ENCODE measurements at places on chromosomes 5 and 9. TPM values are rescaled to one million over a fixed set of nuclear protein-coding genes. Genes with fewer than 3 reads are reported as not detected.

DNA sequence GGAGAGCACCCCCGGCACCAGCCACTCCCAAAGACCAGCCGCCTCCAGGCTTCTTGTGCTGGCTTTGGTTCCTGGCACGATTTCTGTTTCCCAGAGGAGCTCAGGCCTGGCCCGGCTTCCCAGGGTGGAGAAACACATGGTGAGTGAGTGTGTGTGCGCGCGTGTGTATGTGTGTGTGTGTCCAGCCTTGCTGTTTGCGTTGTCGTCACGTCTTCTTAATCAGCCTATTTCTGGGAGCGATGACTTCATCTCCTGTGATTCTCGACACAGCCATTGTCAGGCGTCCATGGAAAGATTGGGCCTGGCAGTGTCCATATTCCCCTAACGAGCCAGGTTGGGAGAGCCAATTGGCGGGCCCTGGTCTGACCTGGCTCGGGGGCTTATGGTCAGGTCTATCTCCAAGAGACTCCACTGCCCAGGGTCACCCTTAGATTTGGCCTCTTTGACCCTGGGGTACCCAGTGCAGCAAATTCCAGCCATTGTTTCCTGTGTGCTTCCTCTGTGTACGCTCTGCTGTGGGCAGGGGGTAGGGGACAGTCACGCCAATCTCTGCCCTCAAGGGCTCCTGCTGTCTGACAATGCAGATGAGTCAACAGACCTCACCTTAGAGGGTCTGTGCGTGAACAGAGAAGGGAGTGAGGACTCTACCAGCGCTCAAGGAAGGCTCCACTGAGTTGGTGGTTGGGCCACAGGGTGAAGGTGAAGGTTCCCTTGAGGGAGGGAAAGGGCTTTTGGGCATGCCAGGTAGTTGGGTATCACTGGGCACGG lies 73.8 kb downstream of the DAB2IP start:
- no peak overlapping the region for H3K4me3 ChIP-seq
- no peaks in the 10 kb centered on the region for H3K36me3 ChIP-seq
- no peak for DNase-seq
- H3K4me1 ChIP-seq = peaks cover 2% of the 10 kb centered on the region
- no peaks in the 10 kb centered on the region for H3K27me3 ChIP-seq

Gene SUSD3
- total RNA-seq = 43.8 TPM

Gene SYK
- total RNA-seq = 55.9 TPM

Gene SV2C
- total RNA-seq = 0.05 TPM

Gene CDH12
- total RNA-seq = 0.09 TPM

Gene GHR
- 1.8 TPM for total RNA-seq

DNA sequence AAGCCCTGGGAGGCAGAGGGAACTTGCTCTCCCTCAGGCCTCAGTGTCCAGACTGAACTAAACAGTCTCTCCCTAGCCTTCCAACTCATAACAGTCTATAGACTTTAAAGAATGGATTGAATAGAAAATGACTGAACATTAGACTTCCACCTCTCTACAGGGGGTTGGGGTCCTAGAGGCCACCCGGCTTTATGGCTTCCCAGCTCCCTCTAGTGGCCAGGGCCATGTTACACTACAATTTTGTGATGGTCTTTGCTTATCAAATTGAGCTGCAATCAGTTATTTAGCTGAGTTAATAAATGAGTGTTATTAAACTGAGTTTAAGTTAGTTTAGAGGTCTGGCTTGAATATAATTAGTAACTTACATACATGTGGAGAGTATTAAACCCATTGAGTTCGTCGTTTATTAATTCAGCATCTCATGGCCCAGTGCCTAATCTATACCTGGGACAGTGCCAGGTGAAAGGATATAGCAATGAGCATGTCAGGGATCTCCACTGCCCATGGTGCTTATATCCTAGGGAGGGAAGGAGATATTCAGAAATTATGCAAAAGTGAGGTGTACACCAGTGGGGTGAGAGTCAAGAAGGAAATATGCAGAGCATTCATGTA lies 105.2 kb downstream of the SH3TC2 start:
- DNase-seq = no peak
- H3K4me1 ChIP-seq = no peaks in the 10 kb centered on the region
- no peak overlapping the region for H3K4me3 ChIP-seq
- no peaks in the 10 kb centered on the region for H3K27me3 ChIP-seq
- H3K36me3 ChIP-seq = no peaks in the 10 kb centered on the region
- H3K27ac ChIP-seq = no peak overlapping the region

Gene EGFLAM
- total RNA-seq = 24.0 TPM

GRCh38 chr9:85742597-85742936 lies 813 bp upstream of the AGTPBP1 start:
- H3K27ac ChIP-seq = peak overlapping the region; percentile 91
- no peaks in the 10 kb centered on the region for H3K27me3 ChIP-seq
- no peaks in the 10 kb centered on the region for H3K36me3 ChIP-seq
- no peak for DNase-seq

Gene ST8SIA4
- total RNA-seq = 22.5 TPM

Gene SLC6A19
- total RNA-seq = 0.09 TPM

- no peak overlapping the region for H3K27ac ChIP-seq
- no peaks in the 10 kb centered on the region for H3K4me1 ChIP-seq
- H3K36me3 ChIP-seq = no peaks in the 10 kb centered on the region
- H3K4me3 ChIP-seq = no peak overlapping the region
- DNase-seq = no peak
These were observed 385.3 kb upstream of the WWC1 start for GRCh38 chr5:167905919-167906853.

DNA sequence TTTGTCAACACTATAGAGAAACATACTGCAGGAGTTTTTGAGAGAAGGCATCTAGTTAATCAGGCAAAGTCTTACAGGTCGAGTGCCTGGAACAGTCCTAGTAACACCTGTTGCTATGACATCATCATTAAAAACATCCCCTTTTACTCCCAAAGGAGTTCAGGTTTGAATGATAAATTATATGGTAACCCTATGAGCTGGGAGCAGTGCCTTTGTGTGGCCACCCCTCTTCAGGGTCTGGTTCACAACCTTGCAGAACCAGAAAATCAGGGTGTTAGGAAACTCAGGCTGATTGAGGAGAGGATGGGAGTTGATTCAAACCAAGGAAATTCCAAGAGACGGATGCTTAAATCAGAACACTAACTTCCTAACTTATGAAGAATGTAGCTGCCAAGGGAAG lies 179.1 kb upstream of the RASEF start:
- H3K4me1 ChIP-seq = no peaks in the 10 kb centered on the region
- H3K27ac ChIP-seq = no peak overlapping the region
- no peak for DNase-seq
- H3K27me3 ChIP-seq = no peaks in the 10 kb centered on the region

- H3K4me1 ChIP-seq = no peaks in the 10 kb centered on the region
- no peak overlapping the region for H3K4me3 ChIP-seq
- DNase-seq = no peak
- no peak overlapping the region for H3K27ac ChIP-seq
- H3K36me3 ChIP-seq = no peaks in the 10 kb centered on the region
These were observed 24.5 kb upstream of the SELENOP start for GRCh38 chr5:42836070-42836769.

Gene TAF11L10
- not detected for total RNA-seq

GRCh38 chr9:84793251-84793650 lies 123.7 kb downstream of the NTRK2 start:
- H3K4me3 ChIP-seq = no peak overlapping the region
- no peak for DNase-seq
- no peaks in the 10 kb centered on the region for H3K4me1 ChIP-seq
- no peak overlapping the region for H3K27ac ChIP-seq
- H3K27me3 ChIP-seq = peaks cover 2% of the 10 kb centered on the region

Measured in thymus (tissue), 14 donors.